Fibroblast of the conjunctiva (primary cell): ENCODE measurements at places on chromosomes 3 and 15.
A peak's percentile ranks its signal among the peaks of the same experiment; 100 is the strongest.

DNA sequence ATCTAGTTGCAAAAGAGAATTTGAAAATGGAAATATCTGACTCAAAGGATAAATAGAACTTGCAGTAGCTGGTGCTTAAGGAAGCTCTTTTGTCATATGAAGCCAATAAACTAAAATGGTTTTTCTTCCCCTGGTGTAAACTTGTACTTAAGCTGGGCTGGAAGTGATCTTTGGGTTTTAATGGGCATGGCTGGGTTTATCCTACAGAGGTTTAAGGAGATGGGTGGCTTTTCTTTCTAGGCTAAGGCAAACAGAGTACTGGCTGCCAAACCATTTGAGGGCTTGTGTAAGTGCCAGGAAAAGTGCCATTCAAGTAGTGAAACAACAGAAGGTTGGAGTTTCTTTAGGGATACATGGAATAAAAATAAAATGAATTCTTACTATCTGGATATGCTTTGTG is 12.1 kb upstream of the UTS2B start:
- DNase-seq: no peak

GRCh38 chr15:57751177-57751800 is 44.8 kb downstream of the POLR2M start:
- peak; percentile 32 for DNase-seq

GRCh38 chr15:68635141-68635540 is 56.3 kb downstream of the CORO2B start:
- peak; percentile 44 for DNase-seq

DNA sequence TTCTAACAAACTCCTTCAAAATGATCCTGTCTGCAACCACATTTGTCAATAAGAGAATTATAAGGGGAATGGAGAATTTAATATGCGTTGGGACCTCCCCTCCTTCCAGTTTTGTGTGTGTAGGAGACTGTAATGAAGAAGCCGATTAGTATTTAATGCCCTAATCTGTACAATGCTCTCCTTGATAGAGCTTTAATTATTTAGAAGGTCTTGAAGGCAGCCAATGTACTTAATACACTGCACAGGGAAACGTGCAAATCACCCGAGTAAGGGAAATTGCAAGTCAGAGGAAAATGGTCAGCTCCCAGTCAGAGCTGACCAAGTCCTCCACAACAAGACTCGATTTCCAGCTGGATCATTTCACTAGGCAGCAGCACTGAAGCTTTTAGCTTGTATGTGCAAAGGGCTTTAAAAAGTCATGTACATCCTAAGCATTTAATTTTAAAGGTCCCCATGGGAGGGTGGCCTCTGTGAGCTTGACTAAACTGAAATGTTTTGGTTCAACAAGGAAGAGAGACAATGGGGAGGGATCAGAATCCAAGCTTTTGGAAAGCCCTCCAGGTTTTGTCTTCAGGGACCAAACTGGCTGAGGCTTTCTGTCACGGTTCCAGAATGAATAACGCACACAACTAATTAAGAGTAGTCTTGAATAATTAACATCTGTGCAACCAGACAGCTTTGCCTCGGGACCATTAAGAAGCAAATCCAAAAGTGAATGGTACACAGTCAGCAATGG is 159.8 kb upstream of the MITF start:
- no peak for DNase-seq

- peak; percentile 96 for DNase-seq
Measured at GRCh38 chr3:9396301-9396631, 1.1 kb upstream of the SETD5 start.

GRCh38 chr15:32659340-32660155 is 18.0 kb downstream of the SCG5 start:
- DNase-seq: no peak

DNA sequence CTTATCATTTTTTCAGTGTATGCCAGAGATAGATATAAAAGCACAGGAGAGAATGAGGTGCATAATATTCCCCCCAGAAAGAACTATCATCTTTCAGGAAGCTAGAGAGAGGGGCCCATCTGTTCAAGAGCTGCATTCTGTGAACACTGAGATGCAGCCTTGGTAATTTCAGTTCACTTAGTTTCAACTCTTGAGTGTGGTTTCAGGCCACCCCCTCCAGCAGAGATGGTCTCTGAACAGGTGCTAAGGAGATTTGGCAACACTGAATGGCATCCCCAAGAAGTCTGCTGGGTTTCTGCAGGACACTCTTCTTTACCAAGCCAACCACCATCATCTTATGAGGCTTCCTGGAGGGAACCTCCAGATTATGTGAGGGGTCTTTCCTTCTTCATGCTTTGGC is 30.4 kb upstream of the LIMD1 start:
- DNase-seq: no peak

GRCh38 chr3:129052675-129053074 is 7.9 kb upstream of the GP9 start:
- no peak for DNase-seq

DNA sequence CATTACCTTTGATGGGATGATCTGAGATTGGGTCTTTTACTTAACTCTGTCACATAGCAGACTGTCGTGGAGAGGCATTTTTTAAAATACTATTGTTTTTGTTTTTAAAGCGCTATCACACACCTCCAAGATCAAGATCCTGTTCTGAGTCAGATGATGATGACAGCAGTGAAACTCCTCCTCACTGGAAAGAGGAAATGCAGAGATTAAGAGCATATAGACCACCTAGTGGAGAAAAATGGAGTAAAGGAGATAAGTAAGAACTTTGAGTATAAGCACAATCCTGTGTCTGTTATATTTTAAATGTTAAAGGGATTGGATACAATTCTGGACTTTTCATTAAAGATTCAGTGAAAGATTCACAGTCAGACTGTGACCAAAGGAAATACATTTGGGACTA is 18.4 kb upstream of the ZBTB47 start:
- no peak for DNase-seq

- DNase-seq: peak; percentile 80
Measured at GRCh38 chr15:35874260-35874905, 328.4 kb upstream of the DPH6 start.

DNA sequence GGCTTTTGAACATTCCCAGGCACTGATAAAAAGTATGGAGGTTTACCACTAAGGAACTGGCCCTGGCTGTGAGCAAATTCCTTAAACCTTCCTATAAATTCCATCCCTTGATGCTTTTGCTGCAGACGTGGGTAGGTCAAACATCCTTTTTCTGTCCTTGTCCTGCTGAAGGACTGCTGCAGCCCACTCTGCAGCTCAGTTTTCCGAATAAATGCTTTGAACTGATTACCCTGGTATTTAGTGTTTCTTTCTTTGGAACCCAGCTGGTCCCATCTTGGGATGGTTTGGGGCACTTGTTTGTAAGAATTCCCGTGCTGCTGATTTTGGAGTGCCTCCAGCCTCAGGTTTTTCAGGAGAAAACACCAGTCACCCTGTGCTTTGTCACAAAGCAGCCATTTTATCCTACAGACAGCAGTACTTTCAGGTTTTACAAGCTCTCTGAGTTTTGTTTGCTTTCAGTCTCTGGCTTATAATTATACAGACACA is 815.9 kb downstream of the VGLL3 start:
- no peak for DNase-seq

GRCh38 chr3:102374863-102375634 is 59.8 kb upstream of the ZPLD1 start:
- DNase-seq: no peak

DNA sequence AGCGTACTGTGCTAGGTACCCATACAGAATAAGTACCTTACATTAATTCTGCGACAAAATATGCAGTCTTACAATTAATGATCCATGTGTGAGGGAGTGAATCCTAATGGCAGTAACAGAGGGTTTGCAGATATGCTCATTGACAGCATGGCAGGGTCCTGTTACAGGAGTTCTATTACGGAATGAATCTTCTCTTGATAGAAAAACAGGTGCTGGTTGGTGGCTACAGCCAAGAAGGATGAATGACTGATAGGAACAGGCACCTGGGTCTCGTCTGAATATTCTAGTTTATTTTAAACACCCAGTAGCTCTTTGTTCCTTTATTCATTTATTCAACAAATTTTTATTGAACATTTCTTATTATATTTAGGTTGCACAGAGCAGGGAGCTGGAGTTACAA is 22.8 kb downstream of the PGBD4 start:
- DNase-seq: no peak

DNA sequence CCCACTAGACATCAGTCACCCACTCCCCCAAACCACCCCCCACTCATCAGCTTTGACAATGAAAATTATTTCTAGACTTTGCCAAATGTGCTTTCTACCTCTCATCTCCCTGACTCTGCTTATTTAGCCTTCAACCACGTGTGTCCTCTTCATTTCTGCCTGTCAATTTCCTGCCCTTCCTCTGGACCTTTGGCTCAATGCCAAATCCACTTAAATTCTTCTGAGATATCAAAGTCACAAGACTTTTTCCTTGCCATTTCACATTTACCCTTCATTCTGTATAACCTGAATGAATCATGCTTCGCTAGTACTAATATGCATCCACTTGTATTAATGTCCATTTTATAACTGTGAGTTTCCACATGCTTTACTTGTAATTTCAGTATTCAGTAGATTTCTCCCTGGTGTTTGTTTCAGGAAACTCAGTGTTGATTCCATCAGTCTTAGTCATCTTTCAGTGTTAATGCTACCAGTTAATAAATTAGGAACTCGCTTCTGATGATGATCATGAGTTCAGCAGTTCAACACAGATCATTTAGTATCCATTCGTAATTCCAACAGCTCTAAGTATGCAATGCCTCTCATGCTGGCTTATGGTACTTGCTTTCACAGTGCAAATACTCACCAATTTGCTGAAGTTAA is 128.2 kb upstream of the OSTN start:
- no peak for DNase-seq

- DNase-seq: no peak
Measured at GRCh38 chr3:131803113-131803512, 231.7 kb downstream of the CPNE4 start.

DNA sequence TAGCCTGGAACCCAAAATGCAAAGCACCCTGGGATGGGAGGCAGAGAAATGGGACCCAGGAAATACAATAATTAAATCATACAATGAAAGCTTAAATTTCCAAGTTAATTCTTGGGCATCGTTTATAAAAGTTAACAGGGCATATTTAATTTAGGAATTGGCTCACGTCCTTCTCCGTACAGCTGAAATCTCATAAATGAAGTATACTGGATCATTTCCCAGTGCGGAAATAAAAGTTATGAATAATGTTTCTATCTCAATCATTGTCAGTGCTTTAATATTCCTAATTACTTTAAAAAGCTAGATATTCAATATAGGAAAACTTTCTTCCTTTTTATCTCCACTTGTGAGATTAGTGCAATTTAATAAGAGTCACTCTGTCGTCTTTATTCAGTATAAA is 164.0 kb downstream of the MEGF11 start:
- no peak for DNase-seq

GRCh38 chr3:52498137-52499054 is 3.3 kb downstream of the STAB1 start:
- peak; percentile 47 for DNase-seq

DNA sequence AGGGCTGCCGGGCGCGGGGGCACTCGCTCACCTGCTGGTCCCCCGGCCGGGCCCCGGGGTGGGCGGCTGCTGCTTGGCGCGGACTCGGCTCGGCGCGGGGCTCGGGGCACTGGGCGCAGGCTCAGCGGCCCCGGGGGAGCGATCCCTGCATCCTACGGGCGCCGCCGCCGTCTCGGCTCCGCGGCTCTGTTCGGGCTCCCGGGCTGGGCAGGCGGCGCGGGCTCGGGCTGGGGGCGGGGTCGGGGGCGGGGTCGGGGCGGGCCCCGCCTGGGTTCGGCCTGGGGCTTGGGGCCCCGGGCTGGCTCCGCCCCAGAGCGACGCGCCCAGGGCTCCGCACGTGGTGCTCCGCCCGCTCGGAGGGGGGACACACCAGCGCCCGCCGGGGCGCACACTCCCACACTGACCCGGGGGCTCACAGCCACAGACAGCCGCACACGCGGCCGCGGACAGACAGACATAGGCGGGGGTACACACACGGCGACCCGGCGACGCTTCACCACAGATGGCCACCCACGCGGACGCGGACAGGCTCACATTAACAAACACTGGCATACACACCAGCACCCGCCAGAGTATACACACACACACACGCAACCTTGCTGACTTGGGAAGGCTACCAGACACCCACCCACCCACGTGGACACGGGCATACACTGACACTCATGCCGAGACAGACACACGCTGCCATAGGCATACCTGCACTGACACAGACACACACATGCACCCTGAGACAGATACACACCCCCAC is at the start of gene SCN5A:
SCN5A (minus strand) TSS at position 188 of the 748 bp plus-strand sequence. CDS start 16,380 bp downstream, outside the sequence.
- no peak for DNase-seq

- no peak for DNase-seq
Measured at GRCh38 chr3:66639809-66640356, 139.1 kb upstream of the LRIG1 start.

DNA sequence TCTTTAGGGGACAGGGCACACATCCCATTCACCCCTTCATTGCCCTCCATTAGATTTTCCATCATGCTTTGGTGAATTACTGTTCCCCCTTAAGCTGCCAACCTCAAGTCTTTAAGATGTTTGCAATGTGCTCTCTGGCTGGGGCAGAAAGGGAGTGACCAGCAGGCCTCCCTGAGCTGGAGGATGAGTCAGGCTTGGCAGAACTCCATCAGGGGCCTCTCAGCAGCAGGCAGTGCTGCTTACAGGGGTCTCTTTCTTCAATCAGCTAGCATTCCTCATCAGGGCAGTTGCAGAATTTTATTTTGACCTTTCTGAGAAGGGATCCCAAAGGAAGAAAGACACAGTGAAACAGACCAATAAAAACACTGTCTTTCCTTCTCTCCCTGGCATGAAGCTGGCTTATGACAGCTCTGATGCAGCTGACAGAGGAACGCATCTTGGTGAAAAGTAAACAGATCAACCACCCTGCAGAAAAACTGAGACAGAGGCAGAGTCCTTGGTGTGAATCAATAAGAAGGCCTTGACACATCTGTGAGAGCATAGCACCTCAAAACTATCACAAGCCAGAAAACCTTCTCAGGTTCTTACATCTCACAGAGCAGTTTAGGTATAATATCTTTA is 88.7 kb upstream of the MRPL3 start:
- DNase-seq: peak; percentile 51

GRCh38 chr15:73716417-73716816 is 32.2 kb downstream of the CD276 start:
- no peak for DNase-seq

DNA sequence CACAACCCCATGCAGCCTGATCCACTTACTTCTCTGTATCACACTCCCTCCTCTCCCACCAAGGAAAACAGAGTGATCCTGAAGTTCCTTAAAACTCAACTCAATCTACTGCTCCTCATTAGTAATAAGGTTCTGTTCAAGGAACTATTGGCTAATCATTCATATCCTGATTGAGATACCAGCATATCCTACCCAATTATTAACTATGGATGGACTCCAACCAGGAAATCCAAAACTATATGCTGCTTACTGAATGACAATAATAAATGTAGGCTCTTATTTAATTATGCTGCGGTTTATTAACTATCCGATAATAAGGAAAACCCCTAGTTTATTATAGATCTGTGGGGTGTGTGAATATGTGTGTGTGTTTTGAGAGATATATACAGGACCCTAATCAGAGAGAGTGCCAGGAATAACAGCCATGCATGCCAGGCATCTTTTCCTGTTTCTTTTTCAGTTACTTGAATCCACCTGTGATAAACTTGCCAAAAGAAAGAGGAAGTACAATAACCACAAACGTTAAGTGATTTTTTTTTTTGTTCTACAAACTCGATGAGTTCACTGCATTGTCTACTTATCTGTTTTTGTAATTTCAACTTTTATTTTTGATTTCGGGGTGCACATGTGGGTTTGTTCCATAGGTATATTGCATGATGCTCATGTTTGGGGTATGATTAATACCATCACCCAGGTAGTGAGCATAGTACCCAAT is 1031.7 kb upstream of the CFAP20DC start:
- DNase-seq: no peak
